Melanocyte of skin (primary cell): ENCODE measurements at places on chromosomes 3 and 15. TPM values are rescaled to one million over a fixed set of nuclear protein-coding genes. Genes with fewer than 3 reads are reported as not detected.

ACTRT3 gene
- 2.5 and 3.7 TPM in 2 replicates for total RNA-seq

ACSBG1 gene
- 0.31 and 0.33 TPM in 2 replicates for total RNA-seq

RAF1 gene
- 61.9 and 81.8 TPM in 2 replicates for total RNA-seq

OR5K4 gene
- not detected in 2 replicates for total RNA-seq

SLC24A5 gene
- 668 and 789 TPM in 2 replicates for total RNA-seq

SEMA5B gene
- not detected in 2 replicates for total RNA-seq

SLC12A8 gene
- 1.00 and 1.5 TPM in 2 replicates for total RNA-seq

CAND2 gene
- 1.7 and 2.2 TPM in 2 replicates for total RNA-seq

TPRG1 gene
- total RNA-seq = 0.73 TPM in 1 of 2 replicates, not detected in the other
